Coronary artery (tissue), 2 donors: ENCODE measurements at places on chromosomes 6 and 20.

- no peak for DNase-seq
These were observed 154.3 kb downstream of the VEGFA start for GRCh38 chr6:43924222-43924702.

DNA sequence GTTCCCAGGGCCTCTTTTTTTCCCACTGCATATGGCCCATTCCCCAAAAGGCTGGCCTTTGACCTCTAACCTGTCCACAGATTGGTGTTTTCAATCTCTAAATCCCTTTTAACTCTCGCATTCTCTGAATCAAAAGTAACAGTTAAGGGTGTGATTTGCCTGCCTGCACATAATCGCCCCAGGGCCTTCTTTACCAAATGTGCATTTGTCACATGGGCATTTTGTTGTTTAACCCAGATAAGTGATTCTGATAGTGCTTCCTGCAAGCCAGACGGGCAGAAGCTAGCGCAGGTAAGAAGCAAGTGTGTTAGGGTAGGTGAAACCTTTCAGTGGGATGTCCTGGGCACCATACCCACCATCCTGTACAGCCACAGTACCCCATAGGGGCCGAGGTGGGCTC lies 49.4 kb upstream of the PLEKHG1 start:
- DNase-seq = no peak

DNA sequence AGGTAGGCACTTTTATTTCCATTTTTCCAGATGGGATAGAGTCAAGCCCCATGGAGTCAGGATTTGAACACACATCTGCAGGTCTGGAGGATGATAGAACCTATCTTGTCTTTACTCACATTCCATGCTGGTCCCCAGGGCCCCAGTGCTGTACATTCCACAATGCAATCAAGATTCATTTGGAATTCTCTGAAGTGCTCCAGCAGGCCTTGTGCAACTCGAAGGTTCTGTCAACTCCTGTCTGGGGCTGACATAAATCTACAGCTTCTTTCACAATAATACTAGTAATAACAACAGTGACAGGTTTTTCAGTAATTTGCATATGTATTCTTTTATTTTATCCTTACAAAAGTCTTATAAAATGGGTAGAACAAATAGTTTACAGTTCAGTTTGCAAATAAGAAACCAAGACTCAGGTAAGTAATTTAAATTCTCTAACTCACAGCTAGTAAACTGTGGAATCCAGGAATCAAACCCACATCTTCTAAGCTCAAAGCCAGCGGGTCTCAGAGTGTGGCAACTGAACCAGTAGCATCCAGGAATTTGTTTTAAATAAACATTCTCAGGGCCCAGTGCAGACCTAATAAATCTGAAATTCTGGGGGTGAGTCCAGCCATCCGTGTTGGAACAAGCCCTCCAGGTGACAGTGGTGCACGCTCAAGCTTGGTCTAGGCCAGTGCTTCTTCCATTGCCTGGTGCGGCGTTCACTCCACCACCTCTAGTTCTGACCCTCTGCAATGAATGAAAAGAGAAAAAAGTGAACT lies 137.0 kb upstream of the TNFAIP3 start:
- no peak for DNase-seq

- no peak for DNase-seq
These were observed 9.3 kb downstream of the TRAPPC3L start for GRCh38 chr6:116536216-116536621.

GRCh38 chr6:157064502-157064901 lies 258.8 kb downstream of the TMEM242 start:
- DNase-seq = no peak

- no peak for DNase-seq
These were observed 343.3 kb downstream of the BCKDHB start for GRCh38 chr6:80449726-80450125.
